ENCODE measurements at places on chromosomes 3 and 15.

DNA sequence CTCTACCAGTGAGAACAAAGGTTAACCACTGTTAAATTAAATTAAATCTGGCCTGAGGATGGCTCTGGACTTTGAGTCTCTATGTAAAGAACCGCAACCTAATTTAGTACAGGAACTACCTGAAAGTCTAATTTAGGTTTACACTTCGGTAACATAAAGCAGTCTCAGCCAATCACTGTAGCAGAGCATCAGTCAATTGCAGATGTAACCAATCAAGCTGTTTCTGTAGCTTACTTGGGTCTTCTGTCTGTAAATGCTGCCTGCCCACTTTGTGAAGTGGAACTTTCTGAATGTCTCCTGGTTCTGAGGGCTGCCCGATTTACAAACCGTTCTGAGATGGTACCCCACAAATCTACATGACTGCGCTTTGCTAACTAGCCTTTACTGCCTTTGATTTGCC, 39.1 kb upstream of the RASGRP1 start:
- no peak for DNase-seq

DNA sequence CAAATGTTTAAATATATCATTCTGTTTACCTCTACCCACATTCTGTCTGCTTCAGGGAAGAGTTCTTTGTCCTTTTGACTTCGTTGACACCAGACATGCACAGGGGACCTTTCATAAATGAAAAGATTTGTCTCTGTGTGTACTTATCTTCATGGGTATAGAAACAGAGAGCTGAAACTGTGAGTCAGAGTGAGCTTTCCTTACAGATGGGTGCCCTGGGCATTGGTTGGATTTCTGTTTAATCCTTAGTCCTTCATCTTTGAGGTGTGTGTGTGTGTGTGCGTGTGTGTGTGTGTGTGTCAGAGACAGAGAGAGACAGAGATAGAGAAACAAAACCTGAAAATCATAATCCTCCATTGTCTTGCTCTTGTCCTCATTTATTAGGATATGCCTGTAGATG, 517.4 kb downstream of the TUSC7 start:
- no peak for DNase-seq

DNA sequence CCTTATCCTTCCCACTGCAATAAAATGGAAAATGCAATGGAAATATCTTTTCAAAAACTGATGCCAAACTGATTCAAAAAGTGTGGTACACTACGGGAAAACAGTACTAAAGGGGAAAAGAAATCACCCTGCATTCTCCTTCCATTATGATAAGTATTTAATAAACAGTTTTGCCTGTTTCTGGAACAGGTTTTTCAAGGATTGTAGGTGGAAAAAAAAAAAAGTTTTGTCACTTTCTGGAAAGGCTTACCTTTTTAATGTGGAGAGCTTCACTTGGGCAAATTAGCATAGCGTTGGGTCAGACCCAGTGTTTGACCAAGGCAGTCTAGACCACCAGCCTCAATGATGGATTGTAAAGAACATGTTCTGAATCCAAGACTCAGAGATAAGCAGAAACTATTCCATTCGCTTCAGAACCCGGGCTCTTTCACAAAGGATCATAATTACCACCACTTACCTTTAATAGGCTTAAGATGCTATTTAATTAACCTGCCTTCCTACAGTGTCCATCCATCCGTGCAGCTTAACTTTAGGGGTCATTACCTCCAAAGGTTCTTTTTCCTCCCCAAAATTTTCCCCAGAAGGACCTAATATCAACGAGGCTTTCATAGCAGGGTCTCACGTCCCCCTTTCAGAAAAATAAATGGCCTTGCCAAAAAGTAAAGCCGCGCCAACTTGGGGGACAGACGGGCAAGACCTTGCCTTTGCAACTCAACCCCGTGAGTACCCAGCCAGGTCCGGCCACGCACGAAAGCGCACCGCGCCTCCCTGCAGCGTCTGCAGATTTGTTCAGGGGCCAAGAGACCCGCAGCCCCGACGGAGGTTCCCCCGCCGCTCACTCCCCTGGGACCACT, 1.0 kb downstream of the DCBLD2 start:
- DNase-seq, result no peak

- DNase-seq, result no peak
Observed at GRCh38 chr3:14847613-14848541, 29.1 kb downstream of the FGD5 start.

- DNase-seq, result no peak
Observed at GRCh38 chr15:88911766-88912118, 1.4 kb downstream of the MFGE8 start.

Measured in naive thymus-derived CD8-positive, alpha-beta T cell (primary cell).